ENCODE measurements at places on chromosomes 13 and 19.

GRCh38 chr13:73038064-73038463 lies 20.7 kb upstream of the KLF5 start:
- no peak for DNase-seq

- no peak for DNase-seq
Measured at GRCh38 chr19:34645551-34645950, 31.4 kb downstream of the SCGB2B2 start.

DNA sequence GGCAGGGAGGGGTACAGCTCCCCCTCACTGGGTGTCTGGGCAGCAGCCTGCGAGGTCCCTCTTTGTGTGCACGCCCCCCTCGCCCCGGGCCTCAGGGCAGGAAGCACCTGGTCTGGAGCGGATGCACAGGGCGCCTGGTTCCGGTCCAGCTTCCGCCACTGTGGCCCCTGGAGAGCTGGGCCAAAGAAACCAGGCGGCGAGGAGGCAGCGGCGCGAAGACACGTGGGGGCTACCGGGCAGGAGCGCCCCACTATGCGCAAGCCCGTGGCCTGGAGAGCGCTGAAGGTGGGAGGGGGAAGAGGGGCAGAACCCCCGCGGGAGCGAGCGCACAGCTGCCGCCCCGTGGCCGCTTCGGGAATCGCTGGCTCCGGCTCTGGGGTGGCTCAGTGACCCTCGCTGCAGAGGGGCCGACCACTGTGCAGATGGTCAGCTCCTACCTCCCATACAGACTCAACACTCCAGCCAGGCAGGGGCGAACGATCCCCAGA lies 1.7 kb upstream of the LYL1 start:
- DNase-seq, result no peak

DNA sequence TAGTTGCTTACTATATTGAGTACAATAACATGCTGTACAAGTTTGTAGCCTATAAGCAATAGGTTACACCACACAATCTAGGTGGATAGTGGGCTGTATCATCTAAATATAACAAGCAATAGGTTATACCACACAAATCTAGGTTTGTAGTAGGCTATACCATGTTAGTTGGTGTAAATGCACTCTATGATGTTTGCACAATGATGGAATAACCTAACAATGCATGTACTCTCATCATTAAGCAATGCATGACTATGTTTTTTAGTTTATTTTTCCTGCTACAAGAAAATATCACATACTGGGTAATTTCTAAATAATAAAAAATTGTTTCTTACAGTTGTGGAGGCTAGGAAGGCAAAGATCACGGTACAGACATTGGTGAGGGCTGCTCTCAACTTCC lies 262.5 kb downstream of the SLITRK6 start:
- no peak for DNase-seq

DNA sequence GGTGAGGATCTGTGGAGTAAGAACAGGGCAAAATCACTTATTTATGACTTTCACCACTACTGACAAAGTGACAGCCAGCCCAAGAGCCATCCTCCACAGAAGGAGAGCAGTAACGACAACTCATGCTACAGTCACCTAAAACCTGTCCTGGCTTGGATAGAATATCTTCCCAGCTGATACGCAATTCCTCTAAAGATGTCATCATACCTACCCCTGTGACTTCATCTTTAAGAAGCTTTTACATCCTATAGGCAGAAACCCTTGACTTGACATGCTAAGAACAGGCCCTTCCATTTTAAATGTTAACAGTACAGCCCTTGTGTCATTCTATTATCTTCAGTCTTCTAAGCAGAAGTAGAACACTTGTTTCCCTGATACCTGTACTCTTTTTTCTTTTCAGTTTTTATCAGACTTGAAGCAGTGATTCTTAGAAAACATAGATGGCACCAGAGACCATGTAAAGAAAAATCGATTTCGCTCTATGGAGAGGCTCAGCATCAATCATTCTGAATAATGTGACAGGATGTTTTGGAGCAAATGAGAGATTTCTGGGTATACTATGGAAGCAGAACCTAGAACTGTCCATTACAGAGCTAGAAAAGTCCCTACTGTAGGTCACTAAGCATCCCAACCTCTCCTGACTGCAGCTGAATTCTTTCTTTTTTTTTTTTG lies 20.1 kb downstream of the STOML3 start:
- no peak for DNase-seq

DNA sequence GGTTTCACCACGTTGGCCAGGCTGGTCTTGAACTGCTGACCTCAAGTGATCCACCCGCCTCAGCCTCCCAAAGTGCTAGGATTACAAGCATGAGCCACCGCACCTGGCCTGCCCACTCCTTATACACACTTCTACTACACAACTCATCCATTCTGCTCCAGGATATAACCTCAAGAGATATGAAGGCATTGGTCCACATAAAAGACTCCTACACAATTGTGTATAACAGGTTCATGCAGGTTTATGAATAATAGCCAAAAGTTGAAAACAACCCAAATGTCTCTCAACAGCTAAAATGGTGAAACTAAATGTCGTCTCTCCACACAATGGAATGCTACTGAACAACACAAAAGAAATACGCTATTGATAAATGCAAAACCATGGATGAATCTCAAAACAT lies 58.1 kb downstream of the INSR start:
- DNase-seq, result no peak

DNA sequence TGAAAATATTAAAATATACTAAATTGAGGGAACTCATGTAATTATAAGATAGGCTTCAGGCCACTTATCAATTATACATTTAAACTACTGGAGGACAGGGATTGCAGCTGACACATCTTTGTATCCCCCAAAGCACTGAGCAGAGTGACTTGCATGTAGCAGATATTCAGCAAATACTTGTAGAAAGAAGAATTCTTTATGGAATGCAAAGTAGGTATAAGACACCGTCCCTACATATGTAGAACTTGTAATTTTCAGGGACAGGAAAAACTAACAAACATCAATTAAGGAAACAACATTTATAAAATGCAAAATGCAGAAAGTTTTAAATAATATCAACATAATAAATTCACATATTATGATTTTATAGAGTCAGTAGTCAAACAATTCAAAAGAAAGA lies 719.2 kb downstream of the OLFM4 start:
- DNase-seq, result no peak

- DNase-seq, result no peak
Measured at GRCh38 chr13:33490461-33491327, 205.1 kb upstream of the STARD13 start.

- DNase-seq, result no peak
Measured at GRCh38 chr19:28966737-28967399, 246.1 kb downstream of the UQCRFS1 start.

DNA sequence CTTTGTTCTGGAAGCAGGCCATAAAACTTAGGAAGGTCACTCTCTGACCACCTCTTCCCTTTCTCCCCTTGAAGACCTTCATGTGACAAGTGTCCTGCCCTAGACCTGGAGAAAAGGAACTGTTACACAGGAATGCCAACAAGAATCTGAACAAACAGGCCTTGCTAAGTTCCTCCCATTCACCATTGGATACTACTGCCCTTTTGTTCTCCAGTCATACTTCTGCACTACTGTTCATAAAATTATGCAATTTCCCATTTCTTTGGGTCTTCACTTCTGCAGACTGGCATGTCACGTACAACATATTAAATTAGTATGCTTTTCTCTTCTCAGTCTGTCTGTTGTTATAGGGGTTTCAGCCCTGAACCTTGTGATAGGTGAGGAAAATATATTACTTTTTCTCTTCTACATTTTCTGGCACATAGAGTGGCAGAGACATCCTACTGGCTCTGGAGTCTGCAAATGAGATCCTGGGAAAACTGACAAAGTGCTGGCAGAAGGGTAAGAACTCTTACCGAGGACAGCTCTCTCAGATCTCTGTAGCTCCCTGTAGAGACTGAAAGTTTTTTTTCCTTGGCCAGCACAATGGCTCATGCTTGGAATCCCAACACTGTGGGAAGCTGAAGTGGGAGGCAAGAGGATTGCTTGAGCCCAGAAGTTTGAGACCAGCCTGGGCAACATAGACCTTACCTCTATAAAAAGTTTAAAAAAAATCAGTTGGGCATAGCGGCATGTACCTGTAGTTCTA lies 87.6 kb upstream of the SPRY2 start:
- DNase-seq, result no peak

- DNase-seq, result no peak
Measured at GRCh38 chr19:48922548-48923490, 10.7 kb upstream of the DHDH start.

DNA sequence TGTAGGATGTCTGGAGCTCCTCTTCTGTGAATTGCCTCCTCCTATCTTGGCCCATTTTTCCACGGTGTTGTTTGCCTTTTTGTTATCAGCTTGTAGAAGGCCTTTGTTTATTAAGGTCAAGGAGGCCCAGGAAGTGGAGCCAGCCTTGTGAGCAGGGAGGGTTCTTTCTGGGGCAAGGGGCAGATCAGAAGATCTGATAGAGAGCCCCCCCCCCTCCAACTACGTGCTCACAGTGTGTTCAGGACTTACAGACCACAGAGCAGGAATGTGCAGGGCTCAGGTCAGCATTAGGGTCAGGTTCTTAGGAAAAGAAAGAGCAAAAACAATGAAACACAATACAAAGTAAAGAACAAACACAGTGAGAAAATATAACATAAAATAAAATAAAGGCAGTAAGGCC lies 59.4 kb downstream of the CCNE1 start:
- no peak for DNase-seq

GRCh38 chr13:25848812-25849745 lies 202.7 kb downstream of the SHISA2 start:
- DNase-seq, result no peak

DNA sequence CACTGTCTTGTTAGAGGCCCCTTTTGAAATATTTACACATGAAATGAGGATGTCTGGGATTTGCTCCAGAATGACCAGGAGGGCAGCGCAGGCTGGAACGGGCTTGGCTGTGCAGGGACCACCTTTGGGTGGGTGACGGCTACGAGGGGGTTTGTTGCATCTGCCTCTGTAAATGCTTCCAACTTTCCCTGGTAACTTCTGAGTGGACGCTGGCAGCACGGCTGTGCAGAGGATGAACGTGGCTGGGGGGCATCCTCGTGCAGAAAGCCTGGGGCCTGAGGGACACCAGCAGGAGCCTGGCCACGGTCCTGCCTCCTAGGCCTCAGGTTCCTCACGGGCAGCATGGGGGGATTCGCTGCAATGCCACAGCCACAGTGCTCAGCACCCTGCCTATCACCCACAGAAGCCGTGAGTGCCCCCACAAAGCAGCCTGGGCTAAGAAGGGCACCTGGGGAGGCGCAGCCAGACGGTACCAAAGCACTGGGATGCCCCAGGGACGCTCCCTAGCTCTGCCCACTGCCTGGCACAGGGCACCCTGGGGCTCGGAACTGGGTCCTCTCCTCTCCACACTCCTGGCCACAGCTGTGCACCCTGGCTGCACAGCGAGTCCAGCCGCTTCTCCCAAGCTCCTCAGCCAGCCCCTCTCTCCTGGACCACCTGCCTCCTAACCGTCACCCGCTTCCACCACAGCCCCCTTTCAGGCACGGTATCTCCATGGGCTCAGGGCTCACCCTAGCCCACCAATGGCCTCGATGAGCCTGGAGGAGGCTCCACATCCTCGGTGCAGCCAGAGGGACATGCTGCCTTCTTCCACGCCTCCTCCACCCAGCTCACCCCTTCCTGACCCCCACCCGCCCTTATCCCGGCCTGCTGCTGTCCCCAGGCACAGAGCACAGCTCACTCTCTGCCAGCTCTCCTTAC lies 44.5 kb downstream of the MLLT1 start:
- DNase-seq, result no peak

DNA sequence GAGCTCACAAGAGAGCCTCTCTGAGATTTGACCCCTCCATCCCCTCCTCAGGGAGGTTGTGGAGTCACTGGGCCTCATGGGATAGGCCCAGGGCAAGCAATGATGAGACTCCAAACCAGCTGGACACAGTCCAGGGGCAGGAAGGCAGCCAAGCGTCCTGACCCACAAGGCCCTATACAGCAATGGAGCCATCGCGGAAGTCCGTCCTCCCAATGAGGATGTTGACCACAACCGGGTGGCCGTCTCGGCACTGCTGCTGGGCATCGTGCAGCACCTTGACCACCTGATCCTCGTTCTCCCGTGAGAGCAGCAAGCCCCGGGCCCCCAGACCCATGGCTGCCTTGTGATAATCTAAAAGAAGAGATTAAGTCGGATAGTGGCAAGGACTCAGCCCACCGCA lies 7.9 kb downstream of the SYDE1 start:
- DNase-seq, result no peak

GRCh38 chr13:76398425-76398824 lies 487.8 kb downstream of the KCTD12 start:
- DNase-seq, result no peak

DNA sequence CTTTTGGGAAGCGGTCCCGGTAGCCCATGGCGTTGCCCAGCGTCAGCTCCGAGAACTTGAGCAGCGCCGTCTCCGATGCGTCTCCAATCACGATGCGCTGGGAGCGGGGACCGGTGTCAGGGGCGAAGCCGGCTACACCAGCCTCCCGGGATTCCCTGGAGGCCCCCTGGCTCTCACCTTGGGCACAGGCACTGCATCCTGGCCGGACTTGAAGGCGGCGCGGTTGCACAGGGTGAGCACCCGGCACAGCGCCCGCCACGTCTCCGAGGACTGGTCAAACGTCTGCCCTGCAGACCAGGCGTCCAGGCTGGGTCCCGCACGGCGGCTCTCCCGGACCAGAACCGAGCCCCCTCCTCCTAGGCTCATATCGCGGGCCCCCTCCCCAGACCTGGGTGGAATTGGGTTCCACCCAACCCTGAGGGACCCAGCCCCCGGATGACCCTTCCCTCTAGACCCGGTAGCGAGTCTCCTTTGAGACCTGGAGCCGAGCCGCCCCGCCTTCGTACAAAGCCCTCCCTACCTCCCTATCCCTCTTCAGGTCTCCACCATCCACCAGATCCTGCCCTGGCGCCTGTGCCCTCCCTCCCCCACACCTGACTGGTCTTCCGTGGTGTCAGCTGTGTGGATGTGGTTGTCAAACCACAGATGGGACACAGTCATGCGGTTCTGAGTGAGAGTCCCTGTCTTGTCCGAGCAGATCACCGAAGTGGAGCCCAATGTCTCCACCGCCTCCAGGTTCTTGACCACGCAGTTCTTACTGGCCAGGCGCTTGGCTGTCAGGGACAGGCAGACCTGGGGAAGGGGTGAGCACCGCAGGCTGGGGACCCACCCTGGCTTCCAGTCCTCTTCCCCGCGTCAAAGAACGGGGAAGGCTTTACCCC lies 4.8 kb downstream of the ATP4A start:
- DNase-seq, result no peak
